KG1 (cell line): ENCODE measurements at places on chromosomes 12 and 14.

DNA sequence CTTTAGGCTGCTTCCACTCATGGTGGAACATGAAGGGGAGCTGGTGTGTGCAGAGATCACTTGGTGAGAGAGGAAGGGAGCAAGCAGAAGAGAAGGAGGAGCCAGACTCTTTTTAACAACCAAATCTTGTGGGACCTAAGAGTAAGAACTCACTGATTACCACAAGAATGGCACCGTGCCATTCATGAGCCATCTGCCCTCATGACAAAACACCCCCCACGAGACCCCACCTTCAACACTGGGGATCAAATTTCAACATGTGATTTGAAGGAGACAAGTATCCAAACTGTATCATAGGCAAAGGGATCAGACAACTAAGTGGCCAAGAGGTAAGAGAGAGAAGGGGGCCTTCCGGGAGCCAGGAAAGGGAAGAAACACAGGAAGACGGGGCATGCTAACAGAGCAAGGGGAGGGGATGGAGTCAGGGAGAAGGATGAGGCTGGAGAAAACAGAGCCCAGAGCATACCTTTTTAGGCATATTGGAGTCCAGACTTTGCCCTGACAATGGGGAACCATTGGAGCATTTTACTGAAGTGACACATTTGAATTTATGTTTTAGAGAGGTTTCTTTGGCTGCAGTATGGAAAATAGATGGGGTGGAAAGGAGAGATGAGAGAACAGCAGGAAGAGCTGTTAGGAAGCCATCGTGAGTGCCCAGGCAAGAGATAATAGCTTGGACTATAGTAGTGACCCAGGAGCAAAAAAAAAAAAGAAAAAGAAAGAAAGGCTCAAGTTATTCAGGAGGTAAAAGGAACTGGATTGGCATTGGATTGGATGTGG lies 204.4 kb upstream of the NUDT4 start:
- no peak for DNase-seq

GRCh38 chr14:76762411-76763095 lies 1.3 kb downstream of the VASH1 start:
- no peak for DNase-seq

DNA sequence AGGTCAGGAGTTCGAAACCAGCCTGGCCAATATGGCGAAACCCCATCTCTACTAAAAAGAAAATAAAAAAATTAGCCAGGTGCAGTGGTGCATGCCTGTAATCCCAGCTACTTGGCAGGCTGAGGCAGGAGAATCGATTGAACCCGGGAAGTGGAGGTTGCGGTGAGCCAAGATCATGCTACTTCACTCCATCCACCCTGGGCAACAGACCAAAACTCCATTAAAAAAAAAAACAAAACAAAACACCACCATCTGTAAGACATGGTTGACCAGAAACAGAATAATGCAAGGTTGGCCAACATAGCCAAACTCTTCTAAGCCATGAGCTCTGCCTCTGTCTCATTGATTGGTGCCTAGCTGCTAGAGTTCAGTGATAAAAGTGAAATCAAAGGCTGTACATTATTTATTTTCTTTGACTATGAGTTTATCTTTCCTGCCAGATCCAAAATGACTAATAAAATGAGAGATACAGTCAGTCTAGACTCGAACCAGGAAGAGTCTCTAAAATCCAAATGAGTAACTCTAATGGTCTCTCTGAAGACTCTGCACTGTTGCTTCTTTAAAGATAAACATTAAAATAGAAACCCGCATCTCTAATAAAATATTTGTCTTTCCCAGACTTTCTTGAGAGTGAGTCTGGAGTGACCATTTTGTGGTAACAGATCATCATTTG lies 404.7 kb downstream of the DAD1 start:
- no peak for DNase-seq

GRCh38 chr14:49160983-49161382 lies 425.2 kb downstream of the RPS29 start:
- DNase-seq, result no peak

DNA sequence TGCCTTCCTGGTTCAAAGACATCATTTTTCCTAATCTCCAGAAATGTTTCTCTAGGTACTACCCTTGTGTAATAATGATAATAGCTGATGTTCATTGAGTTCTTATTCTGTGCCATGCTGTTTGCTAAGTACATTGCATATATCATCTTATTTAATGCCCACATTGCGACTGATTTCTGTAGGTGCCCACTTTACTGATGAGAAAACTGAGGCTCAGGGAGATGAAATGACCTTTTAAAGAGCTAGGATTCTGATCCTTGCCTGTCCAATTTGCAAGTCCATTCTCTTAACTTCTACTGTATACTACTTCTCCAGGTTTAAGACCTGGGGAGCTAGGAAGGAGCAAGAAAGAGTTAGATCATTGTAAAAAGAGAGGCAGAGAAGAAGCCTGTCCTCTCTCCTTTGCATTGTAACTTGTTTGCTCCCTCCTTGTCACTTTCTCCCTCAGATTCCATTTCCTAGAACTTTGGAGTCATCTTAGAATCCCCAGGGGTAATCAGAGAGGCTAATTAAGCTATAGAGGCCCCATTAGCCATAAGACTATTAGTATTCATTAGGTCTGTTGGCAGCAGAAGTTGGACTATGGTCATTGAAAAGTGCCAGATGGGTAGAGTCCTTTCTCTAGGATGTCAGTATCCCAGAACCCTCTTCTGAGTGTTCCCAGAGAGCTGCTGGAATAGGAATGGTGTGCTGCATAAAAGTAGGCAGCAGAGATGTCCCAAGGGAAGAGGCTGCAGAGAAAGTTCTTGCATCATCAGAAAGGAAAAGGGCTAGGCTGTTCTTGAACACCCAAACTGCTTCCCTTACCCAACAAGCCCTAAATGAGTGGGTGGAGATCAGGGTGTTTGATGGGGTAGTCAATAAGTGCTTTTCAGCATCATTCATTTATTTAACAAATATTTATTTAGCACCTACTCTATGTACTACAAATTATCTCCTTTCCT lies 3.1 kb downstream of the DGKA start:
- no peak for DNase-seq

DNA sequence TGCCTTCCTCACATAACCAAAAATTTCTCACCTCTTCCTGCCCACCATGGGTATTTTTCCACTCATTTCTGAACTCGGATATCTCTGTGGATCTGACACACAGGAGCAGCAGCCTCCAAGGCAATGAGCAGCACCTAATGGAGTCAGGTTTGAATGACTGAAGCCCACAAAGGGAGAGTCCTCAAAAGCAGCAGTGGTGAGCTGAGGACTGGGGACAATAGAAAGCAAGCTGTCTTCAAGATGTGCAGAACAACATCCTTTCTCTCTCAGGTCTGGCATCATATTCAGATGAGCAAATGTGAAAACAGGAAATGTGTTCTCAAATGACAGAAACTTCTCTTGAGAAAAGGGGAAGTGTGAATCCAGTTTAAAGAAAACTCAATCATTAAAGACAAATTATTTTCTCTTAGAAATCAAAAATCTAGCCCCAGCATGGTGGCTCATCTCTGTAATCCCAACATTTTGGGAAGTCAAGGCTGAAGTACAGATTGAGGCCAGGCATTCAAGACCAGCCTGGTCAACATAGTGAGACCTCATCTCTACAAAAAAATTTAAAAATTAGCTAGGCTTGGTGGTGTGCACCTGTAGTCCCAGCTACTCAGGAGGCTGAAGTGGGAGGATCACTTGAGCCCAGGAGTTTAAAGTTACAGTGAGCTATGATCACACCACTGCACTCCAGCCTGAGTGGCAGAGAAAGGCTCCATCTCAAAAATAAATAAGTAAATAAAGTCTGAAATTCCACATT lies 54.2 kb downstream of the C12orf42 start:
- DNase-seq, result peak; percentile 39

DNA sequence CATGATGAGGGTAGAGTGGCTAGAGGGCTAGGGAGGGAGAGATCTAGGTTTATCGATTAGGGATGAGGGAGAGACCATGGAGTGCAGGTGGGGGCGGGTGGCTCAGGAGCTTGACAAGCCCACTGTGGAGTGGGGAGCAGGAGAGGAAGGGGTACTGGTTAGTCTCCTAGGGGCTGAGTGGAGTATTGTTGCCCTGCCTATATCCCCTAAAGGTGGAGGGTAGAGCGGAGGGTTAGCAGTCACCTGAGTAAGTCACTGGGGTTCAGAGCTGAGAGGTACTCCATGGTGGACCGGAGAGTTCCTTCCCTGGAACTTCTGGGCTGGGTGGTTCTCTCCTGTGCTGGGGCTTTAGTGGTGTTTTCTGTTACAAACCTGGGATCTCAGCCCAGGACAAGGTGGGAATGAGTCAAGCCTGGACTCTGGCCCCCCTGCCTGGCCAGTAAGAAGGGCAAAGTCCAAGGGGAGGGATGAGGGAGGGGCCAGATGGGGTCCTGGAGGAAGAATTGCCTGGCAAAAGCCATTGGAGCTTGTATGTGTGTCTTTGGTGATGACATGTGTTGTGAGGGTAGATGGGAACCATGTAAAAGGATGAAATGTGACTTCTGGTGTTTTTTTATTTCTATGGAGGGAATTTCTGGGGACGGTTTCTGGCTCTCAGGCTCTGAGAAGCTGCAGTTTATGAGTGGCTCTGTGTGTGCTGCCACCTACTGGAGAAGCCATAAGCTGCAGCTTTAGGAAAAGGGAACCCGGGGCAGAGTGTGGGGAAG lies at the start of gene CIDEB:
CIDEB (minus strand) TSS at position 403 of the 767 bp plus-strand sequence; CDS start at position 284, 119 bp downstream.
- peak; percentile 53 for DNase-seq

GRCh38 chr12:67220065-67220464 lies 49.1 kb upstream of the CAND1 start:
- no peak for DNase-seq

DNA sequence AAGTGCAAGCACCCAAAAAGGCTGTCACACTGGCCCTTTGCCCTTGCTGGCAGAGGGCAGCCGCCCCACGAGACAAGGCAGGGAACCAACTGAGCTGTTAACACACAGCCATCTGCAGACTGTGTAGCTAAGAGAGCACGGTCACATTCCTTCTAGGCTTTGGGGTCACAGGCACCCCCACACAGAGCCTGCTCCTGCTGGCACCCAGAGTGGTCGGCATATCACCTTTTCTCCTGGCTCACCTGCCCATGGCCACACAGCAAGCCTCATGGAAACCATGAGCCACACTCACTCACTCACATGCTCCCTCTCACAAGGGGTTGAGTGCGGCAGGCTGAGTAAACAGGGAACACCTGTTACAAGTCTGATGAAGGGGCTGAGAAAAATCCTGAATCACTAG lies 214.5 kb downstream of the PCNX1 start:
- no peak for DNase-seq

- no peak for DNase-seq
Observed at GRCh38 chr12:43349863-43350262, 202.1 kb downstream of the ADAMTS20 start.

DNA sequence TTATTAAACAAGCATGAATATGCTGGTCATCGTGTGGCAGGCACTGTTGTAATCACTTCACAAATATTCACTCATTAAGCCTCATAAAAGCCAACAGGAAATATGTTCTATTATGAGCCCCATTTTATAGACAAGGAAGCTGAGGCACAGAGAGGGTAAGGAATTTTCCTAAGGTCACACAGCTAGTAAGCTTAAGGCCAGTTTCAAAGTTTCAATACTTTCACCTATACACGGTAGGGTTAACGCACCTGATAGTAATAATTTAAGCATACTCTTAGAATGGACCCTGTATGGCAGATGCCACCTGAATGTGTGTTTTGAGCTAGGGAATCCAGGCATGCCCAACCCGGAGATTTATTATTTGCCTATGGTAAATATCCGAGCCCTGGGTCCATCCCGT lies 39.8 kb downstream of the EGLN3 start:
- DNase-seq, result no peak

DNA sequence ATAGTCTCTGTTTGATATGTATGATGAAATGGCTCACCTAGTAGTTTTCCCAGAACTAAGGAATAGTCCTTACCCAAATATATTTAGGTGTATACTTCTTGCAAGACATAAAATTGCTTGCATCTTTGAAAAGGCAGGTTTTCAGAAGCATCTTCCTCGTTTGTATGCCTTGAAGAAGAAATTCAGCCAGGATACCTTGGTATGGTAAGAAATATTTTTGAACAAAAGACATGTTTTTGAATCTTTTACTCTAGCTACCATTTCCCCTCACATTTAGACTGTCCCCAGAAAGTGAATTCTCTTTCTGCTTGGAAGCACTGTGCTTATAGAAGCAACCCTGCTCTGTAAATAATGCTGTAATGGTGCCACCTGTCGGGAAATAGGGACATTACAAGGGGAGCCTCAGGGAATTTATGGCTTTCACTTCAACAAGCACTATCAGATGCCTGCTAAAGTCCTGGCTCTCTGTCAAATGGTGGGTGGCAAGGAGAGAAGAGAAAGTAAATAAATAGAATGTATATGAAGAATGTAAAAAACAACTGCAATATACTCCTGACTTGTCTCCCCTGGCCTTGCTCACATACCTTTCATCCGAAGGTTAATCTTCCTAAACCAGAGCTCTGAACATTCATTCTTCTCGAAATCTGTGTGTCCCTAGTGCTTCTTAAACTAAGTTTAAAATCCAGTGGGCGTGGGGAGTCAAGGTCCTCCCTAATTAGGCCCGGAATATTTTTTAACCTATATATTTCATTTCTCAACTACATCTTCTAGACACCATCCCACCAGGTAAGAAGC lies 6.1 kb downstream of the CCDC184 start:
- peak; percentile 40 for DNase-seq

DNA sequence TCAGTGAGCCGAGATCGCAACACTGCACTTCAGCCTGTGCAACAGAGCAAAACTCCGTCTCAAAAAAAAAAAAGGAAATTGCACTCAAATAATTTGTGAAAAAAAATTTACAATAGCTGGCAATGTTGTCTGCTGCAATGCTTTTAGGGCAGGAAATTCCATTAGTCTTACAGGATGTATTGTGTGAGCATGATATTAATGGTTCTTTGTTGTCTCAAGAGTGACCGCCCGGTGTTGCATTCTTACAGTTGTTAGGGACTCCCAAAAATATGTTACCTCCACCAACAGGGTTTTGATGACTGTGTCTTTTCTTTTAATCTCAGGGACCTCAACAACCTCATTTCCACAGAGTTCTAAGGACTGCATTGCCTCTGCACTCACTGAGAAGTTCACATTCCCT lies 44.8 kb downstream of the PZP start:
- no peak for DNase-seq

DNA sequence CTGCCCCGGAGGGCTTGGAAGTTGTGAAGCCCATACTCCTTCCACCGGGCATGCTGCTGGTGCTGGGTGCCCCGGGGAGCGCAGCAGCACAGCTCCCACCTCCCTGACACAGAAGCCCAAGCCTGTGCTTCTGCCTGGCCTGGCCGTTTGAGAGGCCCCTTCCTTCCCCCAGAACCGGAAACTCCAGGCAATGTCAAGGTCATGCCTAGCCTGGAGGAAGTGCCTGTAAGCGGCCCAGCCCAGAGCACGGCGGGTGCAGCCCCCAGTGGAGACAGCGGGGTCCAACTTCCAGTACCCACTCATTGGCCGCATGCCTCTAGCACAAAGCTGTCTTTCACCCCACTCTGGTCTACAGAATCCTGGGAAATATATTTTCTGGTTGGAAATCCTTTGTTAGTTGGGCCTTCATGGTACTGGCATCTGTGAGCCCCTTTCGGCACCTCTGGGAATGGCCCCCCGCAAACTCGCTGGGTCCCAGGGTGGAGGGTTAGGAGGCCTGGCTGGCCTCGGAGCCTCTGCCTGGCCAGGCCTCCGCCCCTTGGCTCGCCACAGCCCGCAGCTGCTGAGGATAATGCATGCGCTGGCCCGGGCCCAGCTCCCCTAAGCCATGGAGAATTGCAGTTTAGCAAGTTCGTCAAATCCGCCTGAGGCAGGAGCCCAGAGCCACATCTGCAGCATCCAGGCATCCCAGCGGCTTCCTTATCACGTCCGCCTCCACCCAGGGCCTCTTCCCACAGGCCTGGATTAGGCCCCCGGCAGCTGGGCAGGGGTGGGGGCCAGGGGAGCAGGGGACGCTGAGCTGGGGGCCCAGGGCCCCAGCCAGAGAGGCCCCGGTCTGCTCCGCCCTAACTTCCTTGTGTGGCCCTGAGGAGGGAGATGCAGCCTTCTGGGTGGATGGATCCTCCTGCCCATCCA lies 48.9 kb upstream of the DLK1 start:
- DNase-seq, result no peak
